CD4-positive, alpha-beta T cell treated with Interleukin-17A for 4 hours (primary cell): ENCODE measurements at places on chromosomes 2 and 18.

GRCh38 chr2:13481201-13481600, 764.5 kb downstream of the TRIB2 start:
- no peak for DNase-seq

DNA sequence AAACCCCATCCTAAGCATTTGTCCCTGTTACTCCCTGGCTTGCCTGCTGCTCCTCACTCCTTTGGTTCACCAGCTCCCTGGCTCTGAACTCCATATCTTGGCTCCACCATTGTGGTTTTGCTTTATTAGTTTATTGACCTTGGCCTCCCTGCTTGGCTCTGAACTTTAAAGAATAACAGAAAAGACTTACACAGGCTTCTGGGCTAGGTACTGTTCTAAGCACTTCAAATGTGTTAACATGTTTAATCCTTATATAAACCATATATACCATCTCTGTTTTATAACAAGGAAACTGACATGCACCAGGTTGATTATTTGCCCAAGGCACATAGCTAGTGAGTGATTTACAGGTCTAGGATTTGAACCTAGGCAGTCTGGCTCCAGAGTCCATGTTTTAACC, 149.7 kb upstream of the CAPN13 start:
- DNase-seq: no peak

GRCh38 chr2:45823723-45824206, 172.3 kb downstream of the PRKCE start:
- DNase-seq: no peak

- no peak for DNase-seq
These were observed 151.1 kb downstream of the SMAD2 start for GRCh38 chr18:47779381-47779780.

DNA sequence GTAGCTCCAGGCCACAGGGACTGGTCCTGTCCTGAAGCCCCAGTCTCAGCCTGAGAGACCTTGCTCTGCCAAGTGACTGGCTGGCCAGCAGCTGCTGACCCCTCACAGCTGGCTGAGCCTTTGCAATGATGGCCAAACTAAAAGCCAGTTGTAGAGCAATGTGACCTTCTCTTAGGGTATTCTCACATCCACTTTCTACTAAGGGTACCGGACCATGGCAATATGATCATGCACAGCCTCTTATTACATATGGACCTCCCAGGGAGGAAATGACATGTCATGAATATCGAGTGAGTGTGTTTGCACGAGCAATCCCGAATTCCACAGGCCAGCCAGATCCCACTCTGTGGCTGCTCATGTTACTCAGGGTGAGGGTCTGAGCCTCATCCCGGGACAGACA, 213.9 kb downstream of the VAPA start:
- no peak for DNase-seq

DNA sequence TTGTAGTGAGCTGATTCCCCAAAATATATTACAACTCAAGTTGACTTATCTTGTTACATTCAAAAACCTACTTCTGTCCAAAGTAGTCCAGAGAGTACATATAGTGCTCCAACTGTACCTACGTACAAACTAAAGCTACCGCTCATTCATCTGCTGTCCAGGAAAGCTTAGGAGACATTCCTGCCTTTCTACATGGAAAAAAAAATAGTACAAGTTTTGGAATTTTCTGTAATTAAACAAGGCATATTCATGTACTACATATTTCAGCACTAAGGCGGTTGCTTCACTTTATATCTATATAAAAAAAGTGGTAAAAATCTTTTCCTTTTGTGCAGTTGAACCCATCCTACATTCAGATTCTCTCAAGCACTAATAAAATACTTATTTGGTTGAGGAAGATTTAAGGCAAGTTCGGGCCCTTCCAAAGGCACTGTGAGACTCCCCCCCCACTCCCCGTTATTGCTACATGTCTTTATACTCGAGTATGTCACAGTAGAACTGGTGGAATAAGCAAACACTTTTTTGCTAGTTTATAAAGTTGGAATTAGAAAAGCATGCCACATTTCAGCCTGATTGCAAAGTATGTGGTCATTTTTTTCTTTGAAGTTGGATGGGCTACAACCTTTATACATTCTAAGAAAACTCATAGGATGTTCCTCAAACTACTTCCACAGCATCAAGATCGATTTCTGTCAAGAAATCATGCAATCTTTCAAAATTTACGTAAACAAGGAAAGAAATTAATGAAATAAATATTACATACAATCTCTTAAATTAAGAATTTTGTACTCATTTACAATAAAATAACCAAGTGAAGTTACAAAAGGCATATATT, 3.7 kb downstream of the ZFP36L2 start:
- peak; percentile 55 for DNase-seq

- no peak for DNase-seq
These were observed 5.7 kb downstream of the ROCK1 start for GRCh38 chr18:21105936-21106335.

DNA sequence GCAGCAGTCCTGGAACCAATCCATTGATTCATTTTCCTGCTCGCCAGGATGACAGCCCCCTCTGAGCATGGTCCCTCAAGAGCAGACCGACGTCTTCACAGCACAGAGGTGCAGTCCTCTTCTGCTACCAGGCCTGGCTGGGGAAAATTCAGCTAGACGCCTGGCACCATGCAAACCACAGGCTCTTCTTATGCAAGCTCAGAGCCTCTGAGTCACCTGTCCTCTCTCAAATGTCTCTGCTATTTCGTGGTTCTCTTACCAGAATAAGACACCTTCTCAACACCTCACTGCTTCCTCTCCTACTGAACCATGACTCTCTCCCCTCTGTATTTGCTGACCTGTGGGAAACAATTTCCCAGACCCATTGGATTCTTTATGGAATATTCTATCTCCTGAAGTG, 79.8 kb upstream of the CYRIA start:
- no peak for DNase-seq

GRCh38 chr2:74007121-74007520, 22.4 kb downstream of the TET3 start:
- DNase-seq: no peak

DNA sequence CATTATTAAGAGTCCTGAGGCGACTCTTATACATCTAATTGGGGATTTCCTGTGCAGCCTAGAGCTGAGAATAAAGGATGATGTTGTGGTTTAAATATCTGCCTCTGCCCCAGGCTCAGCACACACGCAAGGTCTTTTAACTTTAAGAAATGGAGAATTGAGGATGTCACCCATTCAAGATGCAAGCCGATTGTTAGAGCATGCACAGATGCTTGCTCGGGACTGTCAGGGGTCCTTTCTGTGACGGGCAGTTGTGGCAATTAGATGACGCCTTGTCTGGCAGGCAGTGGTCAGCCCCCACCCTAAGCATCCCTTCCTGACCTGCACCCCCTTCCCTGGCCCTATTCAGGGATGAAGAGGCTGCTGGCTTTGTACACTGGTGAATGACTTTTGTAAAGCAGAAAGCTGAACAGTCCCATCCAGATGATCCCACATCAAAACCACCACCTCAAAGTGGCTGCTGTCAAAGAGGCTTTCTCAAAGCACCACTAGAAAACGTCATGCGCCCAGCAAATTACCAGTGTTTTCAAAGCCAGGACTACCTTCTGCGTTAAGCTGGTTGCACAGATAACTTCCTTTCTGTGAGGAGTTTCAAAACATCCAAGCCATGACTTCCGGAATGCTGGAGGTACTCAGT, 23.7 kb downstream of the FAM178B start:
- DNase-seq: peak; percentile 90

DNA sequence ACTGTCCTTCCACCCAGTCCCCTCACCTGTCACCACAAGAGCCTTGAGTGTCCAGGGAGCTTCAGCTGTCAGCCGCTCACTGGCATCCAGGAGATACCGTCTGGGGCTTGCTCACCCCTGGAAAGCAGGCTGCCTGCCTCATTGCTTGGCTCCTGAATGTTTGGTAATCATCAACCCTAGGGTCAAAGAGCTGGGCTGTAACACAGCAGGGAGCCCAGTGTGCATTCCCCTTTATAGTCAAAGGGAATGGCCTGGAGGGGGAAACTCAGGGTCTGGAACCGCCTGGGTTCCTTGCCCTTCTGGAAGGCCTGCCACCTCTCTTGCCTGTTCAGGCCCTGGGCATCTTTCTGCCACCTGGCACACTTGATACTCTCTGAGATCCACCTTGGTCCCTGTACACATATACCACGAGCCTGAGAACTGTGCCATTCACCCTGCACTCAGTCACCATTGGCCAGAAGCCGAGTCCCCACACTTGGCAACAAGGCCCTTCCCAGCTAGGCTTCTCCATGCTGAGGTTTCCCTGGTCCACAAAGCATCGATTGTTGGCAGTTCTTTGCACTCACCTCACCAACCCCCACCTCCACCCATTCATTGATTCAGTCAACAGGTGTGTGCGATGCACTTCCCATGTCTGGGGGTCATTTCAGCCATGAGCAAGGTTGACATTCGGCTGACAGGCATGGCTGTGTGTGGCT, 35.0 kb downstream of the TPRKB start:
- no peak for DNase-seq

GRCh38 chr2:63589148-63589958, 590 bp downstream of the MDH1 start:
- DNase-seq: no peak

GRCh38 chr2:106284255-106284654, 90.2 kb upstream of the UXS1 start:
- DNase-seq: no peak

GRCh38 chr2:173752152-173752551, 213.0 kb downstream of the SP3 start:
- peak; percentile 12 for DNase-seq

DNA sequence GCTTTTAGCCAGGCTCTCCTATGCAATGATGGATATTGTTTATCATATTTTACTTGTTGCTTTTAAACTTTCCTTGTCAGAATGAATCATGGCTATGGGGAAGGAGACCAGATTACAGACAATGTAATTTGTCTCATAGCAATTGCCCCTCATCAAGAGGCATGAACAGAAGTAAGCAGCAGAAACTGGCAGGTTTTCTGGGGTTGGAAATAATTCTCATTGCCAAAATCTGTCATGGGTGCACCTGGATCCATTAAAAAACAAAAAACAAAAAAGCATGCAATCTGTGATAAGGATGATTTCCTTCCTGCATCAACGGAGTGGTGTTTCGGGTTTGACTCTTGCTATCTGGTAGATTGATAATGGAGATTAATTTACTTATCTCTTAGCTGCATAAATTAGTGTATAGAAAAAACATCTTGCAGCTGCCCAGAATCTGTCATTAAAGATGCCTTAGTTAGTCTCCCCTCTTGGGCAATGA, 419.6 kb downstream of the SOX11 start:
- no peak for DNase-seq

DNA sequence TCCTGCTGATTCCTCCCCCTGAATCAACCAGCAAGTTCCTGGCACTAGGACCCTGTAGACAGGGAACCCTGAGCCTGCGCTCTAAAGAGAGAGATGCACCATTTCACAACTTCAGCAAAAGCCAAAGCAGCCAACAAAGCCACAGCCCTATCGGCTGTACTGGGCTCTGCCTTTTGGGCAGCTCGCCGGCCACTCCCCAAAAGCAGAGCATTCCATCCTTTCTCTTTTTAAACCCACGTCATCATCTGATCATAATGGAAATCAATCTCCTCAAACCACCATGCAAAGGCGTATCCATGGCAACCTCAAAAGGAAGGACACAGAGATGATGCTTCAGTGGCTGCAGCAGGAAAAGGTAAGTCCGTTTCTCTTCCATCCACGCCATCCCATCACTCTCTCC, 5.3 kb upstream of the DCTN1 start:
- no peak for DNase-seq

DNA sequence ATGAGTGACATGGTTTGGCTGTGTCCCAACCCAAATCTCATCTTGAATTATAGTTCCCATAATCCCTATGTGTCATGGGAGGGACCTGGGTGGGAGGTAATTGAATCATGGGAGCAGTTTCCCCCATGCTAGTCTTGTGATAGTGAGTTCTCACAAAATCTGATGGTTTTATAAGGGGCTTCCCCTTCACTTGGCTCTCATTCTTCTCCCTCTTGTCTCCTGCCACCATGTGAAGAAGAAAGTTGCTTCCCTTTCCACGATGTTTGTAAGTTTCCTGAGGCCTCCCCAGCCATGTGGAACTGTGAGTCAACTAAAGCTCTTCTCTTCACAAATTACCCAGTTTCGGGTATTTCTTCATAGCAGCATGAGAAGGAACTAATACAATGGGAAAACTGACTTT, 14.0 kb downstream of the DNAH7 start:
- DNase-seq: no peak

- no peak for DNase-seq
These were observed 2.5 kb downstream of the TMBIM1 start for GRCh38 chr2:218289639-218290315.

- DNase-seq: no peak
These were observed 807.1 kb downstream of the RNF144A start for GRCh38 chr2:7724336-7724735.

GRCh38 chr2:177758591-177759371, 313.8 kb downstream of the PDE11A start:
- peak; percentile 5 for DNase-seq

GRCh38 chr2:62447411-62447810, 58.6 kb downstream of the TMEM17 start:
- no peak for DNase-seq

DNA sequence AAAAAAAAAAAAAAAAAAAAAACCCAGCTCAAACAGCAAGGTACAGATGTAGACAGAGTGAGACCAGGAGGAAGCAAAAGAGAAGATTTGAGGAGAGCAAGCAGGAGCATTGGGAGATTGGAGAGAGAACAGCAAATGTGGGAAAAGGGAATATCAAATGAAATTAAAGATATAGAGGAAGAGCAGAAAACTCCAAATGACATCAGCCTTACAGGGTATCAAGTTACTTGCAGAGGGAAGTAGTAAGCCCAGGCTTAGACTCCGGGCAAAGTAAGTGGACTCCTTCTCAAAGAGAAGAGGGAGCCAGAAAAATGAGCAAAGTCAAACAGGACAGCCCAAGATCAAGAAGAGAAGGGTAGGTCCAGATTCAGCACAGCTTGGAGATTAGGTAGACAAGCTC, 93.3 kb upstream of the PPP1CB start:
- no peak for DNase-seq

DNA sequence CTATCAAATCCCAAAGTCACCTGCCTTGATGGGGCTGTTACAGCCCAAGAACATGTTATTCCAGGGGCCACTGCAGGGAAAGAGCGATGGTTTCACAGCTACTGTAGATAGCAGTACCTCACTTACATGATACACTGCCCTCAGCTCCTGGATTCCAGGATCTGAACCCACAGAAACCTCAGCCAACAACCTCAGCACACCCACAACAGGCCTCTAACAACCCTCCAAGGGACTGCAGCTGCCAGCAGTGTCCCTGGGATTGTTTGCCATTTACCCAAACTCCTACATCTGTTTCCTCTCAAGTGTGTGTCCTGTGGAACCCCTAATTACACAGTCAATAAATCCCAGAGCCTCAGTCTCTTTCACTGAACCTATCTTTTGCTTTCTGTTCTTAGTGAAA, 28.2 kb downstream of the OSBPL1A start:
- no peak for DNase-seq

GRCh38 chr18:57343833-57344232, 8.5 kb upstream of the ST8SIA3 start:
- DNase-seq: no peak

DNA sequence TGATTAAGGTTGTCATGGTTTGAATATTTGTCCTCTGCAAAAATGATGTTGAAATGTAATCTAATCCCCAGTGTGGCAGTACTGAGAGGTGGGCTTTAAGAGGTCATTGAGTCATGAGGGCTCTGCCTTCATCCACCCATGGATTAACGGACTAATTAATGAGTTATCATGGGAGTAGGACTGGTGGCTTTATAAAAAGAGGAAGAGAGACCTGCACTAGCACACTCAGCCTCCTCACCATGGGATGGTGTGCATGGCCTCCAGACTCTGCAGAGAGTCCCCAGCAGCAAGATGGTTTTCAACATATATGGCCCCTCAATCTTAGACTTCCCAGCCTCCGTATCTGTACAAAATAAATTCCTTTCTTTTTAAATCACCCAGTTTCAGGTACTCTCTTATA, 41.0 kb downstream of the DTNB start:
- DNase-seq: no peak

- no peak for DNase-seq
These were observed 28.6 kb upstream of the MEX3C start for GRCh38 chr18:51226068-51226467.
